ENCODE measurements at places on chromosomes 12 and 14.

- DNase-seq = no peak
Measured at GRCh38 chr12:100564090-100564489, 9.4 kb upstream of the GAS2L3 start.

DNA sequence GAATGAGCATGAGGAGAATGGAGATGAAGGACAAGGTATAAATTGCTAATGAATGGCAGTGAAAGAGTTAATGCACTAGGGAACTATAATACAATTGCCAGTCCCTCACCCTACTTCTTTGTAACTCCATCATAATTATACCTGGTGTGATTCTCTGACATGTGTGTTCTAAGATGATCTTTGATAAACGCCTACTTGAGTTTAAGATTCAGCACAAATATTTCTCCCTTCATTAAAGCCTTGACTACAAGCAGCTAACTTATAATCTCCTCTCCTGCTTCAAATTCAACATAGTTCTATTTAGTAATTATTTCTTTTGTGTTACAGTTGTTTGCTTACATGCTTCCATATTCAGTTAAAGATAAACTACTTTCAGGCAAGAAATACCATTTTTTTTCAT lies 9.7 kb upstream of the CLEC2A start:
- DNase-seq = no peak

- no peak for DNase-seq
Measured at GRCh38 chr12:63916561-63917476, 72.3 kb downstream of the SRGAP1 start.

GRCh38 chr14:74671789-74672188 lies 41.1 kb downstream of the AREL1 start:
- no peak for DNase-seq

- DNase-seq = no peak
Measured at GRCh38 chr12:120822832-120823503, 81.2 kb downstream of the SPPL3 start.

GRCh38 chr12:106154751-106155273 lies 16.1 kb upstream of the NUAK1 start:
- DNase-seq = no peak

GRCh38 chr12:3263939-3264922 lies 187.1 kb downstream of the TSPAN9 start:
- no peak for DNase-seq

GRCh38 chr12:4563336-4563735 lies 1.3 kb downstream of the DYRK4 start:
- no peak for DNase-seq

GRCh38 chr12:97038834-97039233 lies 131.8 kb downstream of the NEDD1 start:
- no peak for DNase-seq

- DNase-seq = no peak
Measured at GRCh38 chr14:91545946-91546716, 36.0 kb upstream of the PPP4R3A start.

DNA sequence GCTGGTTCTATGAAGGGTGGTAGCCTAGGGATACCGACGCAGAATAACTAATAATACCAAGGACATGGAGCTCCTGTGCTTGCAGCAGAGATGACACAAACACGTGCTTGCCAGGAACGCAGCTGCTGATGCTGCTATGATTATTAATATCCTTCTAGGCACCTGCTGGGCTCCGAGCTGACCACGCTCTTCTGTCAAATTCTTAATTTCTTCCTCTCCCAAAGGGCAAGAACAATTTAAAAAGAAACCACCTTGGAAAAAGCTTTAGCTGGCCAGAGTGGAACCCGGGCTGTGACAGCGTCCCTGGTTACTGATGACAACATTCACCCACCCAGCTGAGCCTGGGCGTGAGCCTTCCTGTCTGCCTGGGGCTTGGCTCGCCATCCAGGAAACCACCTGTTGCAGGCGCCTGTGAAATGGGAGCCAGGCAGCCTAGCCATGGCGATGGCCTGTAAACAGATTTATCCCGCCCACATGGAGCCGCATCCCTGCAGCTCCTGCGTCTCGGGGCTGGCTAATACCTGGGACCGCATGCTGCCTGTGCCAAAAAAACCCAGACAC lies 28.8 kb downstream of the CLMN start:
- no peak for DNase-seq

- no peak for DNase-seq
Measured at GRCh38 chr14:102882226-102882906, 40.1 kb upstream of the AMN start.

GRCh38 chr12:4270831-4271716 lies 2.5 kb upstream of the CCND2 start:
- no peak for DNase-seq

- DNase-seq = no peak
Measured at GRCh38 chr12:121669521-121669900, at the start of gene MORN3. MORN3 (minus strand) TSS chr12:121669654; CDS start chr12:121669483, 171 bp downstream.

DNA sequence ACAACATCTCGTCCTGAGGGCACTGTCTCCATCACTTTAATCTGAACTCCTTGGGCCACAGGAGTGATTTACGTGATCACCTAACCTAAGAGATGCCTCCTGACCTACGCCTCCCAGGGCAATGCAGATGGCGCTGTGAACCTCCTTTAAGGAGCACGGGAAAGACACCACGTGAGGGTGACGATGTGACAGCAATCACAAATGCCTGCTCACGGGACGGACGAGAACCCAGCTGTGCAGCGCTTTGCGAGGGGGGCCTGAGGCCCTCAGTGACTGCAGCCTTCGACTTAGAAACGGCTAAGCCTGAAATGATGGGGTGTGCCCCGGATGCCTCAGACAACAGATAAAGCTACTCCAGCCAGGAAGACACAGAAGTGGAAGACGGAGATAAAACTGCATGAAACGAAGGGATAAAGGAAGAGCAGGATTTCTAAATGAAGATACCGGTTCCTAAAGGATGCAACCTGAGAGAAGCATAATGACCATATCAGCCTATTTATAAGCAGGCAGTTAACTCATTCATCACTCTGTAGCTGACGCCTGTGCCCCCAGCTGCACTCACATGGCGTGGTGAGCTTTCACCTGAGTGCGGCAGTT lies 13.9 kb upstream of the GOLGA3 start:
- no peak for DNase-seq

DNA sequence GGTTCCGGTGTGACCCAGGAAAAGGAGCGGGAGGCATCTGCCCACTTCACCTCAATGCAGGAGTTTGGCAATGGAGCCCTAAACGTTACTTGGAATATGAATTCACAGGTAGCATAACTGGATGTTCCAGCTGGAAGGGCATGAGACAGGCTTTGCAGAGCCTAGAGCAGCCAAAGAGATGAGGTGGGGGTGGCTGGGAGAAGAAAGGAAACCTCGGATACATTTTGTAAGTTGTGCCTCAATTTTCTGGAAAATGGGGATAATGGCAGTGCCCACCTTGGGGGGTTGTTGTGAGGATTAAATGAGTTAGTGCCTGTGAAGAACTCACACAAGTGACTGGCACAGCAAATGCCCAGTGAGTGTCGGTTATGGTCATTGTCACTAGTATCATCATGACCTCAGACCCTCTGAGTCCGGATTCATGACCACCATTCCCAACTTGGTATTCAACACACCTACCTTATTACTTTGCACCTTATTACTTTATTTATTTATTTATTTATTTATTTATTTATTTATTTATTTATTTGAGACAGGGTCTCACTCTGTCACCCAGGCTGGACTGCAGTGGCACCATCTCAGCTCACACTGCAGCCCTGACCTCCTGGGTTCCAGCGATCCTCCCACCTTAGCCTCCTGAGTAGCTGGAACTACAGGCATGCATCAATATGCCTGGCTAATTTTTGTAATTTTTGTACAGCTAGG lies 56.0 kb downstream of the CLMN start:
- DNase-seq = no peak

DNA sequence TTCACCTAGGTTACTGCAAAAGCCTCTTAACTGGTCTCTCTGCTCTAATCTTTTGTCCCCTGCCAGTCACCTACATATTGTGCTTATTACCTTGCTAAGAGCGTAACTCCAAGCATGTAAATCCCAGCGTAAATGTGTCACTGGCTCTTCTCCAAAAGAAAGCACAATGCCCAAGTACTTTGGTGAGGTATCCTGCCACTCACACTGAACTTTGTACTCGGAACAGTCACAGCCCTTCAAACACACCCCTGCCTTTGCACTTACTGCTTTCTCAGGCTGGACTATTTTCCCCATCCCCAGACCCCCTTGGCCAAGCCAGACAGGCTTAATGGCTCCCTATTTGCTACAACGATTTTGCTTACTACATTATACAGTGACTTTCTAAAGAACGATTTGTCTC lies 31.7 kb downstream of the GALNT4 start:
- no peak for DNase-seq

- no peak for DNase-seq
Measured at GRCh38 chr12:123398550-123399254, 14.8 kb downstream of the KMT5A start.

DNA sequence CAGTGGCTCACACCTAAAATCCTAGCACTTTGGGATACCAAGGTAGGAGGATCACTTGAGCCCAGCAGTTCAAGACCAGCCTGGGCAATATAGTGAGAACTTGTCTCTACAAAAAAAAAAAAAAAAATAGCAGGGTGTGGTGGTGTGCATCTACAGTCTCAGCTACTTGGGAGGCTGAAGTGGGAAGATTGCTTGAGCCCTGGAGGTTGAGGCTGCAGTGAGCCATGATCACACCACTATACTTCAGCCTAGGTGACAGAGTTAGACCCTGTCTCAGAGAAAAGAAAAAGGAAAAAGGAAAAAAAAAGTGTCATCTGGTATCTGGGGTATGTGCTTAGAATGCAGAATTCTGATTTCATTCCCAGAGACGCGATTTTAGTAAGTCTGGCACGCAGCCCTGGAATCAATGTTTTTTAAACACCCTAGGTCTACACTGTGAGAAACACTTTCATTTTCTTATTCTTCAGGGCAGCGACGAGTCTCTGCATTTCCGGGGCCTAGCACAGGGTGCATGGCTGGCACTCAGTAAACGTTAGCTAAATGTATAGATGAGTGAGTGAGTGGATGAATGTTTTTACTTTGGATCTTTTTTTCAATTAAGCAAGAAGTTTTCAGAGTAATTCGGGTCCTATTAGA lies 243.8 kb upstream of the PWP1 start:
- no peak for DNase-seq

DNA sequence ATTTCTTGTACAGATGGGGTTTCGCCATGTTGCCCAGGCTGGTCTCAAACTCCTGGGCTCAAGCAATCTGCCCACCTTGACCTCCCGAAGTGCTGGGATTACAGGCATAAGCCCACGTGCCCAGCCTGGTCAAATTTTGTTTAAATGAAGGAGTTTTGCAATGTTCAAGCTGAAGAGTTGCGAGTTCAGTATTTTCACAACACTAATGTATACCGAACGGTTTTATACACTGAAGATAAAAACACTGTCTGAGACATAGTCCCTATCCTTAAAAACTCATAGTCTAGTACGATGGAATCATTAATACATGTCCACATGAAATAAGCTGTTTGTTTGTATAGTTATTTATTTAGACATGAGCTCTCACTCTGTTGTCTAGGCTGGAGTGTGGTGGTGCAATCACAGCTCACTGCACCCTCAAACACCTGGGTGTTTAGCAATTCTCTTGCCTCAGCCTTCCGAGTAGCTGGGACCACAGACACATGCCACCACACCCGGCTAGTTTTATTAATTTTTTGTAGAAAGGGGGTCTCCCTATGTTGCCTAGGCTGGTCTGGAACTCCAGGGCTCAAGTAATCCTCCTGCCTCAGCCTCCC lies 15.4 kb downstream of the TRAPPC6B start:
- DNase-seq = no peak

- no peak for DNase-seq
Measured at GRCh38 chr14:29851397-29851796, 76.2 kb downstream of the PRKD1 start.

GRCh38 chr12:46160101-46160980 lies 108.5 kb downstream of the SLC38A1 start:
- DNase-seq = no peak

DNA sequence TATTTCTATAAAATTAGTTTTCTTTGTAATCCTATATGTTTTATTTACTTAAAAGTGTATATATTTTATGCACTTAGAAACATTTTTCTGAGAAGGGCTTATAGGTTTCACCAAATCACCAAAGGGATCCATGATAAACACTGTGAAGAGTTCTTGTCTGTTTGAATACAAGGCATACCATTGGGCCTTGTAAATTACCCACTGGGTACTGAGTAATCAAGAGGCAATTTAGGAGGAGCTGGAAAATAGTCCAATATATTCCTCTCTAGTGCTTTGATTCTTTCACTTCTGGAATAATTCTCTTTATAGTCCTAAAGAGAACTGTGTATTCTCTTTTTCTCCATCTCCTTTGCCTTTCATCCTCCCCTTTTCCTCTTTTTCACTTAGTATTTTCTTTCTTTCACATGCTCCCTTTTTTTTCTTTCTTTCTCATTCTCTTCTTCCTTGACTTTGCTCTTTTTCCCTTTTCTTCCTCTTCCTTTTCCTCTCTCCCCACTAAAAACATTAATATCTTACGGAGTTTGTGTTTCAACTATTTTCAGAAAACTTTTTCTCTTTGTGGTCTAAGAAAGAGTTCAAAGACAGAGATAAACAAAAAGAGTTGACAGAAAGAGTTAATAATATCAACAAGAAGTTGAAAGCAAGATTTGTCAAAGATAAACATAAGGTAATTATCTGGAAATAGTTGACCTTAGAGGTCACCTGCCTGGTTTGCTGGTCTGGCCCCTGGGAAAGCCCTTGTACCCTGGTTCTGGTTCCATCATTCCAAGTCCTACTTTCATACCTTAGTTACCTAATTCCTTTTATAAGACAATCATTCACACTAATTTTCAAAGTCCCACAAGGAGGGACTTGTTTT lies 435.3 kb downstream of the RAD51B start:
- no peak for DNase-seq

DNA sequence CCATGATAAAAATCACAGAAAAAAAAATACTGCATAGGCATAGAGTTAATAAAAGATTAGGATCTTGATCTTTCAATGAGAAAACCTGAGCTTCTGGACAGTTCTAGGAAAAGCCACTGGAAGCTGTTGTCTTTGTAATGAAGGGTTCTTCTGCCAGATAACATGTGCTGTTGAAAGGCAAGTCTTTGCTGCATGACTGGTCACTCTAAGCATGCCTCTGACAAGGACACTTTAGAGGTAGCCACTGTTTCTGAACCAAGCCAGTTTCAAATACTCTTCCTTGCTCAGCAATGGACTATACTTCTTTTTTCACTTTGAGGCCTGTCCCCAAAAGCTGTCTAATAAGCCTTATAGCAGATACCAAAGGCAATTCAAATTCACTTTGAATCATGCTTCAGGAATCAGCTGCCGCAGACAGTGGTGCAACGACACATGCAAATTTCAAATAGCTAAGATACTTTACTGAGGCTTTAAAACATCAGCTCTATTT lies 70.2 kb downstream of the BTG1 start:
- DNase-seq = no peak

All from stimulated activated CD8-positive, alpha-beta memory T cell treated with anti-CD3 and anti-CD28 coated beads, Interleukin-2, amount 100 ng/mL, for 1 hour (primary cell).